Endothelial cell (in vitro differentiated cells): ENCODE measurements at places on chromosomes 11 and 22. TPM values are rescaled to one million over a fixed set of nuclear protein-coding genes. Genes with fewer than 3 reads are reported as not detected.

GRCh38 chr11:29018631-29019030, 910.4 kb downstream of the METTL15 start:
- no peak overlapping the region for H3K4me3 ChIP-seq
- DNase-seq: no peak
- H3K27ac ChIP-seq: peak overlapping the region; percentile 79

DNA sequence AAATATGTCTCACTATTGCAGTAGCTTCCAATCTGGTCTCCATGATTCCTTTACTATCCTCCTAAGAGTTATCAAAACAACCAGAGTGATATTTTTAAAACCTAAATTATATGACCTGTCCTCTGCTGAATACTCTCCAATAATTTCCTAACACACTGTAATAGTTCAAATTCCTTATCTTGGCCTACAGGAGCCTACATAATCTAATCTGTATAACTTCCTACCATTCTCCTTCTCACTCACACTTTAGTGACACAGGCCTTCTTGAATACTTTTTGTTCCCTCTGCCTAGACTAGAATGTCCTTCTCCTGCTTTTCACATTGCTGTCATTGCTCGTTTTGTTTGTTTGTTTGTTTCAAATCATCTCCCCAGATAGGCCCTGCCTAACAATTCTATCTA, 9.4 kb downstream of the FHIP1B start:
- peaks cover 33% of the 10 kb centered on the region for H3K4me1 ChIP-seq
- H3K27ac ChIP-seq: no peak overlapping the region
- H3K4me3 ChIP-seq: no peak overlapping the region

- H3K4me1 ChIP-seq: no peaks in the 10 kb centered on the region
- H3K27me3 ChIP-seq: peaks cover 5% of the 10 kb centered on the region
- no peaks in the 10 kb centered on the region for H3K36me3 ChIP-seq
- H3K4me3 ChIP-seq: no peak overlapping the region
- peak; percentile 2 for DNase-seq
These were observed 30.0 kb upstream of the MUC5AC start for GRCh38 chr11:1127664-1128162.

SCT gene
- 1.8 TPM for total RNA-seq
